ENCODE measurements at places on chromosomes 6 and 20. TPM values are rescaled to one million over a fixed set of nuclear protein-coding genes. Genes with fewer than 3 reads are reported as not detected.

- DNase-seq = no peak
Observed at GRCh38 chr6:90787446-90787845, 200.6 kb upstream of the MAP3K7 start.

GRCh38 chr6:153117986-153118879, 12.8 kb downstream of the RGS17 start:
- no peak for DNase-seq

DNA sequence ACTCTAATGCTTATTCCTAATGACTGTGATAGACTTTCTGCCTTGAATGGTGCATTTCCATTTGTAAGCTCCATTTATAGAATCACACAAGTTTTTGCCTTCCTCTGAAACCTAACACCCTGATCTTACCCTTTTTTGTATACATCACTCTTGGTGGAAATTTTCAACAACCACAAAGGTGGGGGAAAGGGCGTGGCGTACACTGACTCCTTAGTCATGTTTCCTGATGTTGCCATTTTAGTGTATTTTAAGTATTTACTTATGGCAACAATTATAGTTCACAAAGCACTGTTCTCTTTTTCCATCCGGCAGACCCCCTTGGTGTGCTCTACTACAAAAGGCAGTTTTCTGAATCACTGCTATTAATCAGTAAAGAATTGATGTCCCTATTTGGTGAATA, 92.0 kb downstream of the ATXN1 start:
- DNase-seq = no peak

DNA sequence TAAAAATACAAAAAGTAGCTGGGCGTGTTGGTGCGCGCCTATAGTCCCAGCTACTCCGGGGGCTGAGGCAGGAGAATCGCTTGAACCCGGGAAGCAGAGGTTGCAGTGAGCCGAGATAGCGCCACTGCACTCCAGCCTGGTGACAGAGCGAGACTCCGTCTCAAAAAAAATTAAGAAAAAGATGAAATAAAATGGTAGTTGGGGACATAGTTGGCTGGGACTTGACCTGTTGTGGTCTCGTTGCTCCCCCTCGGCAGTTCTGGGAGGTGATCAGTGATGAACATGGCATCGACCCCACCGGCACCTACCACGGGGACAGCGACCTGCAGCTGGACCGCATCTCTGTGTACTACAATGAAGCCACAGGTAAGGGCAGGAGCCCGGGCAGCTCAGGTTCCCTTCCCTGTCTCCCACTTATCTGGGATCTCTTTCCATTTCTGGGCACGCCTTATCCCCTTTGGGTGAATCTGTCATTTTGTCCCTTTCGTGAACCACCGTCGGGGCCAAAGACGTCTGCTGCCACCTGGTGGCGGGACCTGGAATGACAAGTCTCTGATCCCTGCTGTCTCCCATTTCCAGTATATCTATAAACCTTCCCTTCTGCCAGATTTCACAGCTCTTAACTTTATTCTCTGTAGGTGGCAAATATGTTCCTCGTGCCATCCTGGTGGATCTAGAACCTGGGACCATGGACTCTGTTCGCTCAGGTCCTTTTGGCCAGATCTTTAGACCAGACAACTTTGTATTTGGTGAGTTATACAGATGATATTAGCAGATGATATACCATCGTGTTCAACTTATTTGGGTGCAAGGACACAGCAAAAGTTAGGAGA, 2.3 kb downstream of the TUBB start:
- peak; percentile 84 for DNase-seq

- DNase-seq = no peak
Observed at GRCh38 chr6:12478921-12479320, 188.8 kb downstream of the EDN1 start.

Gene GSTA2
- polyA plus RNA-seq = 383 TPM

DNA sequence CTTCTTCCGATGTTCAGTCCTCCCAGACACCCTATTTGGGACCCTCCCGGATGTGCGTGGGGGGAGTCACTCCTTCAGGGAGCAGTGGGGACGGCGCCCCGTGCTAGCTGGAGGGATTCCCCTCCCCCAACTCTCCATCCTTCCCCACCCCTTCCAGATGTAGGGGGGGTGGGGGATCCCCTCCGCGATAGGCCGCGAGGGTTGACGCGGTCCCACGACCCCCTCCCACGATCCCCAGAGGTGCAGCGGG, 548 bp downstream of the GNL1 start:
- no peak for DNase-seq

Gene DLK2
- polyA plus RNA-seq = 2.1 TPM

- DNase-seq = no peak
Observed at GRCh38 chr6:139888681-139889122, 514.3 kb upstream of the CITED2 start.

GRCh38 chr6:105907301-105907700, 178.8 kb upstream of the PRDM1 start:
- DNase-seq = no peak

GRCh38 chr6:37972994-37973757, 153.6 kb downstream of the ZFAND3 start:
- no peak for DNase-seq

- DNase-seq = no peak
Observed at GRCh38 chr6:97322226-97322625, 39.2 kb upstream of the MMS22L start.

Gene GJA1
- 86.0 TPM for polyA plus RNA-seq

All from hepatocyte (in vitro differentiated cells).